SW480 (cell line): ENCODE measurements at places on chromosomes 3 and 15.

DNA sequence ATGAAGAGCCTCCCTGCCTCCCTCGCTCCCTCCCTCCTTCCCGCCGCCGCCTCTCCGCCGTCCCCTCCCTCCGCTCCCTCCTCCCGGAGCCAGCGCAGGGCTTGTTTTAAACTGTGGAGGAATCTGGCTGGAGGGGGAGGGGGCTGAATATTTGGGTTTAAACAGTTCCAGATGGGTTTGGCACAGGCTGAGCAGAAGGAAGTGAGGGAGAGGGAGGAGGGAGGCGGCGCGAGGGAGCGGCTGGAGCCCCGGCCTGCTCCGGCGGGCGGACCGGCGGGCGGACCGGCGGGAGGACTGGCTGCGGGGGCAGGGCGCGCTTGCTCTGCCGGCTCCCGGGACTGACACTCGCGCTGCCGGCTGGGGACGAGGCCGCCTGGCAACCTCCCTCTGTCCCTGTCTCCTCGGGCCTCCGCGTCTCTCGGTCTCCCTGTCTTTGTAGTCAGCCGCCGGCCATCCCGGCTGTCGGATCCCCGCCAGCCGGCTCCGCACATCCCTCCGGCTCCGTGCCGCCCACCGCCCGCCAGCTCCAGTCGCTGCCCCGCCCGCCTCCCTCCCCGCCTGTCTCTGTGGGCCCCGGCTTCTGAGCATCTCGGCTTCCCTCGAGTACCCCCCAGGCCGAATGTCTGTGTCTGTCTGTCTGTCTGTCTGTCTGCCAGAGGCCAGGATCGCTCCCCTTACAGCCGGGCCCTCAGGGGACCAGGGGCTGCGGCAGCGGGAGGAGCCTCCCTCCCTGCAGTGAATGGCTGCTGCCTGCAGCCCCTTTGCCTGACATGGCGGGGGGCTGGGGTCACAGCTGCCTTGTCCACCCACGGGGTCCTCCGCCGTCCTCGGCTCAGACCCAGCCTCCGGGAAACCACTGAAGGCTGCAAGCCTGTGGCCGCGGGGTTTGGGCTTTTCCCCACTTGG lies 7.6 kb downstream of the EPHB3 start:
- peak; percentile 46 for DNase-seq

DNA sequence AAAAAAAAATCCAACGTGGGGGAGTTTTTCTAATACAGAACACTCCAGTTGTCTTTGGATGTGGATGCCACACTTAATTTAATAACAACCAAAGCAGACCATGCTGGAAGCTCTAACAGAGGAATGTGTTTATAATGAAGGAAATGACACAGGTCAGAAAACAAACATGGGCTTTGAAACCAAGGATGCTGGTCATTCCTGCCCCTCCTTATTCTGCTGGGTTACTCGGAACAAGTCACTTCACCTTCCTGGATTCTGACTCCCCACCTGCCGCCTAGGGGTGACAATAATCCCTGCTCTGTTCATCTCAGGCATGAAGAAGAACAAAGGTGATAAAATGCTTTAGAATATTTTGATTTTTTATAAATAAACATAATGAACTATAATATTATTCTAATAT lies 240.9 kb upstream of the ADAMTS9 start:
- no peak for DNase-seq

DNA sequence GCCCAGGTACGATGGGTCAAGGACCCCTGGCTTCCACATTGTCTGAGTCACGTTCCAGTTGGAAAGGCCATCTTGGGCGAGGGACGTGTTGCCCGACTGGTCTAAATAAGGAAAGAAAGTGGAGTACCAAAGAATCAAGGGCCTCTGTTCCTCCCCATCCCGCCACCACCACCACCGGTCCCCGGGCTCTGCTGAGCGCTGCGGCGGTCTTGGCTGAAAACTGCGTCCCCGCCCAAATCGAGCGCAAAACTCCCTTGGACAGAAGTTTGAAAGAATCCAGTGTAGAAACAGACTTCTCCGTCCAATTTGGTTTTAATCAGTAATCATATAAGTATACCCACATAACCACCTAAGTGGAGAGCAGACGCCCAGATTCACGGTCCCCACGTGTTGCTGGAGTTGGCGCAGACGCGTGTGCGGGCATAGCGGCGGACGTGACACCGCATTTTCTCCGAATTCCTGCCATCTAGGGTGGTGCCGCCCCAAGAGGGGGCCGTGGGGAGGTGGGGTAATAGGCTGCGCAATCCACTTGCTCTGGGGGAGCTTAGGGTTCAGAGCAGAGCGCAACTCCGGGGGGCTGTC lies 243.8 kb upstream of the TOPAZ1 start:
- DNase-seq = peak; percentile 9

DNA sequence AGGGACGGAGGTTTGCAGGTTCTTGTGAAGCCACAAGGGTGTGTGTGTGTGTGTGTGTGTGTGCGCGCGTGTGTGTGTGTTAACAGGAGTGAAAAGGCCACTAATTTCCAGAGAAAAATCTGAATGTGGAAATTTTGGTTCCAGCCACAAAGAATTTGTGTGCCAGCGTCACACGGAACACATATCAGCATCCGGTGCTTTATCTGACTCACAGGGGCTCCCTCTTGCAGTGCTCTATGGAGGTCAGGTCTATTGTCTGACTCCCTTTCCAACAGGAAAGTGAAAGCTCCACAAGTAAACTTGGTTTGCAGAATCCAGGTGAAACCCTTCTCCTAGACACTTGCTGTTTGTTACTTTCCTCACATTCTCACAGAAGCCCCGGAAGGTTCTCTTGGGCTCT lies 6.2 kb downstream of the CLDN11 start:
- peak; percentile 63 for DNase-seq

- no peak for DNase-seq
These were observed 250.6 kb upstream of the LYSMD4 start for GRCh38 chr15:99983886-99984286.

GRCh38 chr3:13877911-13878280 lies 2.0 kb downstream of the WNT7A start:
- no peak for DNase-seq

- DNase-seq = no peak
These were observed 7.5 kb upstream of the TM4SF1 start for GRCh38 chr3:149384911-149385321.

- peak; percentile 19 for DNase-seq
These were observed 6.6 kb upstream of the BLM start for GRCh38 chr15:90710436-90711027.
